ENCODE measurements at places on chromosomes 5 and 9.
A peak's percentile ranks its signal among the peaks of the same experiment; 100 is the strongest.

DNA sequence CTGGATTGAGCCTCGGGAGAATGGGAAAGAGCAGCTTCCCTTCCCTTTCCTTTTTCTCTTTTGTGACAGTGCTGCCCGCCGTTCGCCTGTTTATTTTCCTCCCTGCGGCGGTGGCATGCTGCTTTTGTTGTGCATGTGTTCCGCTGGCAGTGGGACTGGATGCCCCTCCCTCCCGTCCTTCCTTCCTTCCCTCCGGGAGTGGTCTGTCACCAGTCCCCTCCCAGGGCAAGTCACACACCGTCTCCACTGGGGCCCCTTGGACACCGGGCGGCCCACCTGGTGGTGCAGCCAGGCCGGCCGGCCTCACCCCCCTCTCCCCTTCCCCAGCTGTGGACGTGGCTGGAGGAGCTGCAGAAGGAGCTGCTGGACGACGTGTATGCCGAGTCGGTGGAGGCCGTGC lies 214.7 kb downstream of the TRIO start:
- DNase-seq: peak; percentile 26

DNA sequence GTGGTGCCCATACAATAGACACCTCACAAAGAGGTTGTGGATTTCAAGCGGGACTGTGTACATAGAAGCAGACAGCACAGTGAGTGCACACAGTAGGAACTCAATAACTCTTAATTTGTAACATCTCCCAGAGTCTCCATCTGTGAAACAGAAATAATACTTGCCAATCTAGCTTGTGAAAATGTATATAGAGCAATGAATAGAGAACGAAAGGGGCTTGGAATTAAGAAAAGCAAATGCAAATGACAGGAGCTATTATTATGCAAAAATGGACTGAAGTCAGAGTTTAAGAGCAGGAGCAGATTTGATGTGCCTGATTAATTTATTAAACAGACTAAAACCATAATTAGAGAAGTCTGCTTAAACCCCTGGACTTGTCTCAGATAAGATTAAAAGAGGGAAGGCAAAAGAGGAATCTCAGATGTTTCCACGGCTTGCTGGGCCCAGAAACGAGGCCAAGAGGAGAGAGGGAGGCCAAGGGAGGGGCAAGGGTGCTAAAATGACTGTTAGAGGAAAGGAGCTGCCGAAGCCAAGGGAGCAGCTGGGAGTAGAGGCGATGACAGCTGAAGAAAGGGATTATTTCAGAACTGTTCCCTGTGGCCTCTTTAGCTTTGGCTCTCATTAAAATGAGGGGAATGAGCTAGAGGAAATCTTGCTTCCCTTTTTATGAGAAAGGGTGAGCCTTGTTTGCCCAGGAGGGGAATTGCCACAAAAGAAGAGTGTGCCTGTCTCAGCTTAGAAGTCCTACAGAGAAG lies 72.1 kb downstream of the FEM1C start:
- no peak for DNase-seq

DNA sequence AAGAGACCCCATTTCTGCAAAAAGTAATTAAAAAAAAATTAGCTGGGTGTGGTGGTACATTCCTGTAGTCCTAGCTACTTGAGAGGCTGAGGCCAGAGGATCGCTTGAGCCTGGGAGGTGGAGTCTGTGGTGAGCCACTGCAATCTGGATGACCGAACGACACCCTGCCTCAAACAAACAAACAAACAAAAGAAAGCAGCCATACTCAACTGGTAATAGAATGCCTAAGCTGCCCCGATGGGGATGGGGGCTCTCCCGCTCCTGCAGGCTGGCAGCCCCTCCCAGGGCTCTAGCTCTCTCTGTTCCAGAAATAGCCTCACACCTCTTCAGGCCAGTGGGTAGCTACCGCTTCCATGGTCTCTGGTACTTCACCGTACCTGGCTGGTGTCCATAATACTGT lies 241.8 kb downstream of the FANCC start:
- DNase-seq: no peak

- no peak for DNase-seq
Measured at GRCh38 chr5:1404062-1404461, 41.2 kb downstream of the SLC6A3 start.

- DNase-seq: peak; percentile 12
Measured at GRCh38 chr5:111016801-111017200, 54.7 kb upstream of the TSLP start.

DNA sequence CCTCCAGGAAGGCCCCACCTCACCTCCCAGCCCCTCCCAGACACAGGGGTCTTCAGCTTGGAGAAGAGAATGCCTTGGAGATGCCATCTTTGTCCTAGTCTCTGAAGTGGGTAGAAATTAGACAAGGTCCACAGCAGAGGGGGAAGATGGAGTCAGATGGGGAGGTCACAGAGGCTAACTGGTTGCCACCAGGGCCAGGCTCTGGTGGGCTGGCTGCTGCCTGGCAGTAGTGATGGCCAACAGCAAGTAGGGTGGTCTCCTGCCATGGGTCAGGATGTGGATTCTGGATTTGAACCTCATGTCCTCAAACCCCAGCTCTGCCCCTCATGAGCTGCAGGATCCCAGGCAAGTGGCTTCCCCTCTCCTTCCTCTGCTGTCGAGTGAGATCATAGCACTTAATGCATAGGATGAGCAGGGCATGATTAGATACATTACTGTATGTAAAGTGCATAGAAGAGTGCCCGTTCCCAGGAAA lies 38.7 kb upstream of the NEK6 start:
- DNase-seq: no peak

GRCh38 chr9:5580650-5581049 lies 48.3 kb upstream of the RIC1 start:
- DNase-seq: no peak

DNA sequence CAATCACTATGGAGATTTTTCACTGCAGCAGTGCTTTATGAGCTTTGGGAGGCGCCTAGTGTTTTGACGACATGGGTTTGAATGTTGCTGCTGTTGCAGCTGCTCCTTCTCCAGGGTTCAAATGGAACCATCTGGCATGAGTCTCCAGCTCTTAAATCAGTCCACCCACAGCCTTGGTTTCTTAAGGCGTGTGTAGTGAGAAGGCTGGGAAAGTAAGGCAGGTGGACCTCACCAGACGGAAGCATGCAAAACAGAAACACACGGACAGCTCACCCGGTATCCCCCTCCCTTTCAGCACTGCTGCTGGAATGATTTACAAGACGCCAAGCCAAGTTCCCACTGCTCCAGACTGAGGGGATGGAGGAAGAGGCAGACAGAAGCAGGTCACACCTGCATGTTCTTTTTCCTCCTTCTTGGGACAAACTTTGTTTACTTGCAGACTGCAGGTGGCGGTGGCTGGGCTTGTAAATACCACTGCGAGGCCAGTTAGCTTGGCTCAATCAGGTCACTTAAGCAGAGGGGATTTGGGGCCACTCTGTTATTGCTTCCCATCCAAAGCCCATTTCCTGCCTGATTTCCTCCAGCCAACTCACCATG lies 47.4 kb downstream of the ADAM19 start:
- no peak for DNase-seq

DNA sequence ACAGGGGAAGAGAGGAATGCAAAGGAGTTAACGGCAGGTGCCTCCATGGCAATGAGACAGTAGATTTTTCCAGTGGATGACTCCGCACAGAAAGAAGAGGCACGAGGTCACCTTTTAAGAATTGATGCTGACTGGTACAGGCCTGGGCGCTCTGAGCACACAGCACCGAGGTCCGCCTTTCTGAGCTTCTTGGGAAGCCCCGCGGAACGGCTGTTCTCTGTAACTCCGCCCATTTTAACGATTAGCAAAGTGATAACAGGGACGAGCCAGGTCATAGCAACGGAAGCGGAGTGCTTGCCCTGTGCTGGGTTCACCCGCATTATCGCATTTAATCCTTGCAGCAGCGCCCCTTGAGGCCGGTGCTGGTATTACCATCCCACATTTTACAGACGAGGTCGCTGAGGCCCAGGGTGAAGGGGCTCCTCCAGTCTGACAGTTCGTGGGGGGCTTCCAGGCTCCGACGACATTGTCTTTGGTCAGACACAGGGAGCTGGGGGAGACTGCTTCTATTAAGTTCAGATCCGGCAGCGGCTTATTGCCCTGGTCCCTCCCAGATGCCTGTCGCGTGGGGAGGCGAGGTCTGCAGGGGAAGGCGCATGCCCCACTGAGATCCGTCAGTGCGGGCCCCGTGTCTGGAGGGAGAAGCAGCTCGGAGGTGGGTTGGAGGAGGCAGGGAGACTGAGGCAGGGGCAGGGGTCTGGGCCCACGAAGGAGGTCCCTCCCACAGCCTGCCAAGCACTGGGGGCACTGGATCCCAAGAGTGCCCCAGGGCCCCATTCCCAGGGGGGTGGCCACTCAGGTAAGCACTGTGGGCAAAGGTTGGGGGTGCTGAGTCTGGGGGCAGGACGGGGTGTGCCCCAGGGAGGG lies 22.3 kb upstream of the HMCN2 start:
- DNase-seq: no peak

- DNase-seq: no peak
Measured at GRCh38 chr5:33445798-33446197, 5.0 kb downstream of the TARS1 start.

DNA sequence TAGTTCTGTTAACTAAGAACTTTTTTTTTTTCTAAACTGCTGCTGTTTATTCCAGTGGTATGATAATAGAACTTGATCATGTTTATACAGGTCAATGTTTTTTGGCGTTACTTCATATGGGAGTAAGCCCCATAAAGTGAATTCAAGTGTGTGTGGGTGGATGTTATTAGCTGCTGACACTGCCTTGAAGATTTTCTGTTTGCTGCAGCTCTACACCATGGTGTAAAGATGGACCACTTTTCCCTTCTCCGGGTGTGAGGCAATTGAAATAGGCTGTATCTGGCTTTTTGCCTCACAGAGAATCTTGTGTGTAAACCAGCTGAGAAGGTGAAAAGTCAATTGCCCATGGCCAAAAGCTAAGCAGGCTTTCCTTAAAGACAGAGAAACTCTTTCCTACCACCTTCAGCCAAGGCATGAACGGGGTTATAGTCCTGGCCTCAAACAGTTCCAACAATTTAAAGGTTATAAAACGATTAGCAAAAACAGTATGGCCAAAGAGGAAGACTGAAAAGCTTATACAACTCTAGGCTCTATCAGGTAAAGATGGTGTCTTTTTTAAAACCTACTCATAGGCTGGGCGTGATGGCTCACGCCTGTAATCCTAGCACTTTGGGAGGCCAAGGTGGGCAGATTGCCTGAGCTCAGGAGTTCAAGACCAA lies 33.9 kb upstream of the ABCA1 start:
- no peak for DNase-seq

DNA sequence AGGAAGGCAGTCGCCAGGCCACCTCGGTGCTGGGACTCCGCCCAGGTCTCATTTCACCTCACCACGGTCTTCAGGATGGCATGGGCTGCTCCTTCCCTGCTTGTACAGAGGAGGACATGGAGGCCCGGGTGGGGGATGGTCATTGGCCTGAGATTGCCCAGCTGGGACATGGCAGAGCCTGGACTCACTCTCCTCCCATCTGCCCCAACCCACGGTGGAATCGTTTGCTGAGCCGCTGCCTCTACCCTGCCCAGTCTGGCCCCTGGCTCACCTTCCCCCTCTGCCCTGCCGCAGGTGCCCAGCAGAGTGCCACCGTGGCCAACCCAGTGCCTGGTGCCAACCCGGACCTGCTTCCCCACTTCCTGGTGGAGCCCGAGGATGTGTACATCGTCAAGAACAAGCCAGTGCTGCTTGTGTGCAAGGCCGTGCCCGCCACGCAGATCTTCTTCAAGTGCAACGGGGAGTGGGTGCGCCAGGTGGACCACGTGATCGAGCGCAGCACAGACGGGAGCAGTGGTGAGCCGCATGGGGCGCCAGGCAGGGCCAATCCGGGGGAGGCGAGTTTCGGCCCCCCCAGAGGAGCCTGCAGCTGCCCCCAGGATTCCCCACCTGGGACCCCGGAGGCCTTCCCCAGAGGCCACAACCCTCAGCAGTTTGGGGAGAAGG lies 36.7 kb downstream of the HK3 start:
- no peak for DNase-seq

GRCh38 chr9:123002754-123003153 lies 30.7 kb upstream of the GPR21 start:
- peak; percentile 76 for DNase-seq

DNA sequence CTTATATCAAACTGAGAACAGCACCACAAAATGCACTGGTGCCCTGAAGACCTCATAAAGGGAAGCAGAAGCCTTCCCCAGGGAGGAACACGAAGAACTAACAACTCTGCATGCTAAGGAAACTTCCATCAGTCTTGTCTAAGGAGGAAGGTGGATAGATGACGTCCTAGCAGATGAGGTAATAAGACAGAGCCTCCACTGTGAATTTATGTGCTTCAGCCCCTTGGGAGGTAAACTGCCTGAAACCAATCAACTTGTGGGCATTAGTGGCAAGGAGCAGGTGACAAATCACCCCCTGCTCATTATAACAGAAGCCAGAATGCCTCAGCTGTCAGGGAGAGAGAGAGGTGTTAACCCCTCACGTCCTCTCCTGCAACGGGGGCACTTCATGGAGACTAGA lies 48.9 kb upstream of the SPIN1 start:
- DNase-seq: no peak

DNA sequence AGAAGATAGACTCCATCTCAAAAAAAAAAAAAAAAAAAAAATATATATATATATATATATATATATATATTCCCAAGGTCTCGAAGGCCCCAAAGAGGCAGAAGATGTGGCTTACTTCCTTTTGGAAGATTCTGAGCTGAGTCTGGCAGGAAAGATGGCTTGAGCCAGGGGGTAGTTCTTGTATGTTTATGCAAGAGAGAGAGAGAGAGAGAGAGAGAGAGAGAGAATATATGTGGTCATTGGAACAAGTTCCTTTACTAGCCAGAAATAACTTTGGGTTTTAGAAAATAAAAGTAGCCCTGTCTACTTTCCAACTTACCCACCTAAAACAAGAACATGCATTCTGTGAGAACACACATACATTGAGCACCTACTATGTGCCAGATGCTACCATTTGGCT lies 17.6 kb downstream of the NCS1 start:
- no peak for DNase-seq

DNA sequence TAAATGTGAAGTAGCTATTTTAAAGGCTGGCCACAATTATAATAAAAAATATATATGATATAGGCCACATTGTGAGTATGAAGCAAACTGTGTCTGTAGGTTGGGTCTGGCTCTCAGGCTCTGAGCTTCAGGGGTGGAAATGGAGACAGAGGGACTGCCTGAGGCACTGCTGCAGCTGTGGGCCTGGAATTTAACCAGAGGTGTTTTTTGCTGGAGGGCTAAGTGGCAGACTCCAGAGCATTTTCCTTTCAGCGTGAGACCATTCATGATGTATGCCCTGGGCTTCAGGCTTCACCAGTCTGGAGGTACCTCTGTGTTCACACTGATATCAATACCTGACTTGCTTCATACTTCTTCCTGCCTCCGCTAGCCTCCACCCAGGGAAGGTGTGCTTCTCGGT lies 64.9 kb upstream of the IL12B start:
- DNase-seq: no peak

DNA sequence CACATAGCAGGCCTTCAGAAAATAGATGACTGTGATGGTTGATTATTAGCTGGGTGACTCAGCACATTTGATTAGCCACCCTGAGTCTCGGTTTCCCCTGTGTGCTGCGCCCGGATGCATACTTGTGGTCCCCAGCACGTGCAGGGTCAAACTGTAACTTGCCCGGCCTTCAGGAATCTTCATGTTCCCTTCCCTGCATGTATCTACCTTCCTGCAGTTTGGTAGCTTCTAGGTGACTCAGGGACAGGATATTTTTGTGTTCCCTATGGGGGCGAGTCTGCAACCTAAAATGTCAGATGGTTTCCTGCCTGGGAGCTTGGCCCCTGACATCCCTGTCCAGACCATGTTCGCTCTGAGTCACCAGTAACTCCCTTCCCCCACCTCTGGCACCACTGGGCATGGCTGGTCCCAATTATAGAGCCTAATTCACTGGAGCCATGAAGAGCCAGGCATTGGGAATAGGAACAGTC lies 13.2 kb downstream of the PTGS1 start:
- peak; percentile 66 for DNase-seq

Data from dermis microvascular lymphatic vessel endothelial cell (primary cell).